ENCODE measurements at places on chromosomes 2 and 18.

- no peak for DNase-seq
These were observed 45.5 kb upstream of the TNFRSF11A start for GRCh38 chr18:62279561-62279960.

DNA sequence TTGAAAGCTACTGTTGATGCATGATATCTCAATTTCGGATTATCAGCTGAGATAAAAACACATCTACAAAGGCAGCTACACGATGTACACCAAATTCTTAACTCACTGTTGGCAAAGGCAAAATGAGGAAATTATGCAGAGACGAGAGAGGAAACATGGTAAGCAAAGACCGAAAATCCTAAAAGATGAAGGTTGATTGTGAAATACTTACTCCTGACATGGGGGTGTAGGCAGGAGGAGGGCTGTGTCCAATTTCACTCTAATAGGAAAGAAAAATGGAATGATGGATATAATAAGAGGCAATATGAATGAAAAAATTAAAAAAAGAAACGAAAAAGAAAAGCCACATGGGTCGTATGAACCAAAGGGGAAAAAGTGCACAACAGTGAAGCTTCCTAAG lies 831.3 kb downstream of the CPS1 start:
- no peak for DNase-seq

- no peak for DNase-seq
These were observed 248.6 kb downstream of the CYP26B1 start for GRCh38 chr2:71898851-71899681.

GRCh38 chr2:85503851-85504777 lies 34.9 kb upstream of the MAT2A start:
- peak; percentile 94 for DNase-seq

DNA sequence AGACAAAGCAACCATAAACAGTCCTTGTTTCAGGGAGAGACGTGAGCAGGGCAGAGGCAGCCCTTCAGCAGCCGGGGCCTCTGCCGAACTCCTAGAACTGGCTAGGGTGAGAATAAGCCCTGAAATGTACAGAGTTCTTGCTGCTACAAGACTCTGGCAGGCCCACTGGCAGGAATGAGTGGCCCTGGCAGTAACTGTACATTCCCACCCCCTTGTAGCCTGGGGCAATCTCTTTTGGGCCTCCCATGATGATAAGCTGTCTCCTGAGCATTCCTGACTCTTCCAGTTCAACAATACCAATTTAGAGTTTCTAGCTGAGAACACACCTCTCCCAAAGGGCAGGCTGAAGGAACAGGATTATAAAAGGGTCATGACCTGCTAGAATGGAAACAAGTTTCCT lies 54.3 kb downstream of the HAUS1 start:
- DNase-seq: no peak

GRCh38 chr18:52936931-52937330 lies 596.9 kb downstream of the DCC start:
- no peak for DNase-seq

- DNase-seq: peak; percentile 42
These were observed 107.3 kb upstream of the PID1 start for GRCh38 chr2:229378386-229378785.

- no peak for DNase-seq
These were observed 4.8 kb downstream of the ITGA4 start for GRCh38 chr2:181462033-181462432.

DNA sequence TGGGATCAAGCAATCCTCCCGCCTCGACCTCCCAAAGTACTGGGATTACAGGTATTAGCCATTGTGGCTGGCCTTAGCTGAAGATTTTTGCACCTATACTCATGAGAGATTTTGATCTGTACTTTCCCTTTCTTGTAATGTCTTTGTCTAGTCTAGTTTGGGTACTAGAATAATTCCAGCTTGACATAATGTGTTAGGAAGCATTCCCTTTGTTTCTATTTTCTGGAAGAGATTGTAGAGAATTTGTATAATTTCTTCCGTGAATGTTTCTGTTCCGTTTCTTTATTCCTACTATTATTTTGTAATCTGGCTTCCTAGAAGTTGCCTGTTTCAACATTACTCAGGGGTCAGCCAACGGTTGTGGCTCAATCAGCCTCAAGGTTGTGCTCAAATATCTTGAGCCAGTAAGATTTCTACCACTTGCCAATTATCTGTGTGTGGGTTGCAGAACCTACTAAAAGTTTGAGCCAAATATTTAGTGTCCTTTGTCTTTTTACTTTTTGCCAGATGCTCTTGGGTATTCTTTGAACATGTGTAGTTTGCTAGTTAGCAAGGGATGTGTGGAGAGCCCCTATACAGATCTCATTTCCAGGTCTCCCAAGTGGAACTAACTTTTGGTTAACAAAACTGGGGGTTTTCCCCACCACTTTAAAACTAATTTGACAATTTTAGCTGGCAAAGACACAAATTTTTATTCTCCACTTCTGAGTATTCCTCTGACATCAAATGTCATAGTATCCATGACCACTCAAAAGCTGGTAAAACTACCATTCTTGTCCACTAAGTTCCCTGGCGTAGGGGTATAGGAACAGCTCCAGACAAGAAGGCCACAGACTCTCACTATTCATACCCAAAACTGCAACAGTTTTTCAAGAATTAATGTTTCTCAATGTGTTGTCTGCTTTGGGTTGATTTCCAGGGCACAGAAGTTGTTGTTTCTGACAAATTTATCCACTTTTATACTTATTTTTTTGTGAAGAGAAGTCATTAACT lies 42.8 kb upstream of the BAZ2B start:
- DNase-seq: no peak

DNA sequence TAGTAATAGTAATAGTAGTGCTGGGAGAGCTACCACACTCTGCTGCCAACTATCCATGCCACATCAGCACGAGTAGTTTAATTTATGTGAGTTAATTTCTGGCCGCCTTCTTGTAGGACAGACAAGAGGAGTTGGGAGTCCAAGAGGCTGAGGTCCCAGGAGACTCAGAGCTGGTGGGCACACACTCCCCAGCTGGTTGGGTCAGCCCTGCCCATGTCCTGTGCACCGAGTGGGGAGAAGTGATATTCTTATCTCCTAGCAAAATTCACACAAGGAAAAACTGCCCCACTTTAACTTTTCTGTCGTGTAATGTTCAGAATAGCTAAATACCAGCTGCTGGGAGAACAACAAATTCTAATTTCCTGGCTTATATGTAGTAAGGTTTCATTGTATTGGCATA lies 15.2 kb upstream of the MAP4K4 start:
- no peak for DNase-seq

- no peak for DNase-seq
These were observed 49.5 kb downstream of the TGIF1 start for GRCh38 chr18:3499501-3499900.

DNA sequence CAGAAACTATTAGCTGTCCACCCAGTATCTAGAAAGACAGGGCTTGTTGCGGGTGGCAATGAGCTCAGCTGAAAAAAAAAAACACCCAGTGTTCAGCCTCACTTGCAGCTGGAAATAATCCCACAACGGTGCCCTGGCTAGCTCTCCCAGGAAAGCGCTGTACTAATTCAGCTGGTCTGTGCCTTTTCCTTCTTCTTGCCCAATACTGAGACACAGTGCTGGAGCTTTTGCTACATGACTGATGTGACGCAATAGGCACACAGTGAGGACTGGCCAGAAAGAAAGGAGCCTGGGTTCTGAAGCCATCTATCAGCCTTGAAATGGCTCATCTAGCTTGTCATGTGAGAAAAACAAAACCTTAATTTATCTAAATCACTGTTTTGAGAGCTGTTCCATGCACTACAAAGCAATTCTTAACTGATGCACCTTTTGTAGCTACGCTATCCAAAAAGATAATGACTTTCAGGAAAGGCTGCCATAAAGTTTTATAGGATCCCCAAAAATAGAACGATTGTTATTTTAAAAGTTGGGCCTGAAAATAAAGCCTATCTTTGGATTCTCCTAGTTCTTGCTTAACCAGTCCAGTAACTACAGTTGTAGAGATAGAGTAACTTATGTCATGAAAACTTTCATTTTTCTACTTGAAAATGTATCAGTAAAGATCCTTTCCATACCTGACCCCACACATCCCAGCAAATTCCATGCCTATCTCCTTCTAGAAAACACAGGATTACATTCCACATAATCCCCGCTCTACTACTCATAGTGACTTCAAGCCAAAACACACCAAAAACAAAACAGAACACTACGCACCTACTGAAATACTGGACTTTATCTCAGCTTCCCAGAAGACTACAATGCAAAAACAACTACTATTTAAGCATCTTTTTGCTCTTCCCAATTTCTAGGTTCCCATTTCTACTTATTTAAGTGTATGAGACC lies 15.9 kb downstream of the KIDINS220 start:
- DNase-seq: no peak

DNA sequence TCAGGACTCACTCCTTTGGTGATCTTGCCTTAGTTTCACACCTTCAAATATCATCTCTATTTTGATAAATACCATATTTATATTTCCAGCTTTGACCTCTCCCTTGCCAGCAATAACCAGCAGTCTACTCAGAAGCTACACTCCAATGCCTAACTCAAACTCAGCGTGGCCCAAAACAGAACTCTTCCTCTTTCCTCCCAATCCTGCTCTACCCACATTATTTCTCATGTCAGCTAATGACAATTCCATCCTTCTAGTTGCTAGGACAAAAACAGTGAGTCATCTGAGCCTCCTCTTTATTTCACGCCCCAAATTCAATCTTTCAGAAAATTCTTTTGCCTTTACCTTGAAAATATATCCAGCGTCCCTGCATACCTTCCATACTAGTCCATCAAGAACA lies 23.5 kb downstream of the CYRIA start:
- DNase-seq: no peak

DNA sequence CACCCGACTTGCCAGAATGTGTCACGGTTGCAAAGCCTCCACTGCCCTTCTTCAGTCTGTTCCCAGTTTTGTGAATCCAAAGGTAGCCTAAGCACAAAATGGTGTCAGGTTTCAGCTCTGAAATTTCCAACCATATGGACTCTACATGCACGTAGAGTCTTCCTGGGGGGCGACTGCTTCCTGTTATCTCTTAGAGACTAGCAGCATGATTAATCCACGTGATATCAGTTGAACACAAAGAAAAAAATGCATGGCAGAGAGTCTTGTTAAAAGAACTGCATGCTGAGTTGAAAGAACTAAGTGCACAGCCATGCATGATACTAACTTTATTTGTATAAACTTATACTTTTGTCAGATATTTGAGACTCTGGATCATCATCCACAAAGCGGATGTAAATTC lies 404.4 kb downstream of the SOCS6 start:
- no peak for DNase-seq

DNA sequence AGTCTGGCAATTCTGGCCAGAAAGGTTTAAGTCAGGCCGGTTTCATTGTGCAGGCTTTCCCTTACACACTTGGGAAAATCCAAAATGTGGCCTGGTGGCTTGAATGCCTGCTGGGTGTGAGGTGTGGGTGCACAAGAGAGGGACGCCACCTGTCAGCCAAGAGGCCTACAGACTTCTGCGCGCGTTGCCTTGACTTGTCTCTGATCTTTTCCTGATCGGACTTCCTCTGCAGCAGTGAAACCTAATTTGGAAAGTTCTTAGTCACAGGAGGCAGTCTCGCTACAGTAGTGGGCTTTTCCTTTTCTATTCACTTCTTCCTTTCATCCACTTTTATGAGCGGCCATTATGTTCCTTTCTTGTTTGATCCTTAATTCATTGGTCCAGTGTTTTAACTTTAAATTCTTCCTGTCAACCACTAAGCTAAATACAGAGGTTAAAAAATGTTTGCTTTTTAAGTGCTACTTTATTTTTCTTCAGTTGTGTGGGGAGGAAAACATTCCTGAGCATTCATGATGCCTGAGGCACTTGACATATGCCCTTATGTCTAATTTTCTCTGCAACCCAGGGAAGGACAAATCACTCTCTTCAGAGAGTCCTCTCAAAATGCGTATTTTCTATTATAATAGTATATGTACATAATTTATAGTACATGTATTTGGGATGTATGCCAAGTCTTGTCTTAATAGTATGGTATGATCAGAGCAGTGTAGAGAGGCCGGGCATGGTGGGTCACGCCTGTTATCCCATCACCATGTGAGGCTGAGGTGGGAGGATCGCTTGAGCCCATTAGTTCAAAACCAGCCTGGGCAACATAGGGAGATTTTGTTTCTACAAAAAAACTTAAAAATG lies 128.9 kb downstream of the WDSUB1 start:
- no peak for DNase-seq

- no peak for DNase-seq
These were observed 261.4 kb upstream of the TCF4 start for GRCh38 chr18:55849391-55849790.

GRCh38 chr2:60899230-60899891 lies 18.0 kb downstream of the REL start:
- DNase-seq: no peak

DNA sequence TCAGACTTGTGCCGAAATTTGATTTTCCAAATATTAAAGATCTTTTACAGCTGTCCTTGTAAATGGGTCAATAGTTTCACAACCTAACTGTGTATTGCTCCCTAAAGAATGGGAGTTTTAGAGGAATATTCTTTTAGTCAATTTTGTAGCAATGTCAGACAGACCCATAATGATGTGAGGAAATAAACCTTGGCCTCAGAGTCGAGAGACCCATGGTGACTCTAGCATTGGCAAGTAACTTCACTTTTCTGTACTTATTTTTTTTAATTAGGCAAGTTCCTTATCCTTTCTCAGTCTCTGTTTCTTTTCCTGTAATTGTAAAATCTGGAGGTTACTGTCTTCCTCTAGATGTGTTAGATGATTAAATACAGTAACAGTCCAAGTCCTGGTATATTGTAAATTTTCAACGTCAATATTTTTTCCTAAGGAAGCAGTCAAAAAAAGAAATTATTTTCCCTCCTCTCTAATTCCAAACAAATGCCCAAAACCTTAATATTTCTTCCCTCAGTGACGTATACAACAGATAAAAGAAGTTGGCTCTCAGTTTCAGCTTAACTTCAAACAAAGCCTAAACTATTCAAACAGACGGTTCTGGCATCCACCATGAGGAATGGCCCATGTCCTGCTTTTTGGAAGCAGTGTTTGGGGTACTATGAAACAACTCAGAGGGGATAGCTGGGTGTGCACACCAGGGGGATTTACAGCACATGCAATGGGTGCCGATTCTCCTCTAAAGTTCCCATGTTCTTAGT lies 466.7 kb downstream of the TNS1 start:
- no peak for DNase-seq

DNA sequence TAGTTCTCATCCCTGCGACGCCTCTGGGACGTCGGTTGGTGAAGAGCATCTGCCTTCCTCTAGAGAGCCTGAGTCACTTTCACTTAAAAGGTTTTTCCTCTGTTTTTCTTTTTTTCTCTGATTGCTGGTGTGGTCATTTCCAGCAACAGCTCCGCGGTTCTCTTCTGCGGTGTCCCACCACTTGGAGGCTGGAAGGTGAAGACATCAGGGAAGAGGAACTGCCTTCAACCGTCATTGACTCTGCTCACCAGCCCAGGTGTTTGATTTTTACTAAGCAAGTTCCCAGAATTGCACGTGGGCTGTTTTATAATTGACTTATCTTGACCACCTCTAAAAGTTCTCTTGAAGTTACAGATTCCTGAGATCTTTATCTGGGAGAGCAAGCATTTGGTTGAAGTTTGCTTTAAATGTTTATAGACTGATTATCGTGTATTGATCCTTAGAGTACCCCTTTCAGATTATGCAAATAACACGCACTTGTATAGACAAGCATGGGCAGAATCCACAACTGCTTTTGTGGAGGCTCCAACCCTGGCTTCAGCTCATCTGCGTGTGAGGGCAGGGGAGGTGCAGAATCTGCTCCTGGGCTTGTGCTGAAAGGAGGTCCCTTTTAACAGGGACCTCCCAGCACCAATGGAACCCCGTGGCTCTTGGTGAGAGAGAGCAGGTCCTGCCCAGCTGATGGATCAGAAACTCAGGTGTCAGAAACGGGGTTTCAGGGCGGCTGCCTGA lies 3.5 kb downstream of the CTDP1 start:
- DNase-seq: no peak

GRCh38 chr2:54049365-54049764 lies 66.0 kb upstream of the ACYP2 start:
- no peak for DNase-seq
